Motor neuron (in vitro differentiated cells): ENCODE measurements at places on chromosomes 7 and 10.

- ATAC-seq, result no peak
These were observed 210.8 kb downstream of the DNAJB6 start for GRCh38 chr7:157547611-157548010.

GRCh38 chr7:2158331-2159175 lies 74.2 kb downstream of the MAD1L1 start:
- ATAC-seq, result no peak

- ATAC-seq, result peak; percentile 8
These were observed 2.0 kb upstream of the AKR1B15 start for GRCh38 chr7:134546955-134547354.

GRCh38 chr10:35012781-35013180 lies 77.4 kb downstream of the CUL2 start:
- ATAC-seq, result no peak

GRCh38 chr7:45174328-45174610 lies 16.7 kb downstream of the RAMP3 start:
- no peak for ATAC-seq

- no peak for ATAC-seq
These were observed 24.0 kb upstream of the GTF2I start for GRCh38 chr7:74633451-74633921.

GRCh38 chr10:70761727-70762350 lies 23.3 kb downstream of the TBATA start:
- no peak for ATAC-seq

DNA sequence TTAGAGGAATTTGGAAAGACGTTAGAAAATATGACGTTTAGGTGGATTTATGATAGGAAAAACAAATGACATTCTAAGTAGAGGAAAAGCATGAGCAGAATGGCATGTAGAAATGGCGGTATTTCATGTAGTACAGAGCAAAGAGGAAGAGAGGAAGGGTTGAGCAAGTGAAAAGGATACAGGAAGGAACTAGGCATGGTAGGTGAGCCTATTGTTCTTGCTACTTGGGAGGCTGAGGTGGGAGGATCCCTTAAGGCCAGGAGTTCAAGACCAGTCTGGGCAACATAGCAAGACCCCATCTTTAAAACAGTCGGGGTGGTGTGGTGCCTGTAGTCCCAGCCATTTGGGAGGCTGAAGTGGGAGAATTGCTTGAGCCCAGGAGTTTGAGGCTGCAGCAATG lies 1.2 kb downstream of the GTPBP10 start:
- no peak for ATAC-seq

DNA sequence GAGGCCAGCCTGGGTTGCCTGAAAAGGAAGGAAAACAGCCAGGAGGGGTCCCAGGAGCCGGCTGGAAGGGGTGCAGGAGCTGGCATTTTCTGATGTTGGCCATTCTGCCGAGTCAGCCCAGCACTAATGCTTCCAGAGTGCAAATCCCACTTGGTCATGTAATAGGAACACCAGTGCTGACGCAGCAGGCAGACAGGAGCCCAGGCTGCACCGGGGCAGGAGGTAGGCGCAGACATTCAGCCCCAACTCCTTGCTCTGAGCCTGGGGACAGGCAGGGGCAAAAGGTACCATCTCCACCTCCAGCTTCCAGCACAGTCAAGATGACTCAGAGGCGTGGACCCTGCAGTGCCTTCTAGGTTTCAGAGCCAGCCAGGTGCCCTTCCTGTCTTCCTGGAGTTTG lies 10.2 kb upstream of the YWHAG start:
- no peak for ATAC-seq

DNA sequence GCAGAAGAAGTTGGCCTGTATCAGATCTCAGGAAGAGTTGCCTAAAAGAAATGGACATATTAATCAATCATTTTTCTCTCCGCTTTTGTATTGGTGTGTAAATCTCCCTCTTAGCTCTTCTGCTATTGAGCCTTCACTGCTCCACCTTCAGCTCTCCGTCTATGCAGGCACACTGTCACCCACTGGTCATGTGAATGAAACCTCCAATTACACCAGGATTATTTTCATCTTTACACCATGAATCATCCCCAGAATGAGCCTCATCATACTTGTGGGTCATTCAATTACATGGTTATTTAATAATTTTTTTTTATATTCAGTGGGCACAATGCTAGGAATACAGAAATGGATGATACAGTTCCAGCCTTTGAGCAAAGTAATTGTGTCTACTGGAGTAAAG lies 92.6 kb downstream of the LRRC4 start:
- peak; percentile 94 for ATAC-seq

DNA sequence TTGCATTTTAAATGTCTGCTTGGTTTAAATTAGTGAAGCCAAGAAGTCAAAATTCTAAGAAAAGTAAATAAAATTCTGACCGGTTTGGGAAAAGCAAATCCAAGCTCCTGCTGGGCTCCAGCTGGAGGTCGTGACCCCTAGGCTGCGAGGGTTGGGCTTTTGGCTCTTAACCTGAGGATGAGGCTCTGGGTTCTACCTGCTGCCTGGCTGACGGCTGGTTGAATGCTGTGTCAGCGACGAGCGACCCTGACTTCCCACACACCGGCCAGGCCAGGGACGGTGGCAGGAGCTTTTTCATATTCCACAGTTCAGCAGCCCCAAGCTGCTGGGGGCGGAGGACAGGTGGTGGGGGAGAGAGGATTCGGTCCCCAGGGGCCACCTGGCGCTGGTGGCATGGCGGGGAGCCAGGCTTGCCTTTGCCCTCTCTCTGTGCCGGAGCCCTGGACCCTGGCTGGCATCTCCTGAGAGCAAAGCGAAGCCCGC lies 843 bp upstream of the PLPP4 start:
- ATAC-seq, result peak; percentile 4

DNA sequence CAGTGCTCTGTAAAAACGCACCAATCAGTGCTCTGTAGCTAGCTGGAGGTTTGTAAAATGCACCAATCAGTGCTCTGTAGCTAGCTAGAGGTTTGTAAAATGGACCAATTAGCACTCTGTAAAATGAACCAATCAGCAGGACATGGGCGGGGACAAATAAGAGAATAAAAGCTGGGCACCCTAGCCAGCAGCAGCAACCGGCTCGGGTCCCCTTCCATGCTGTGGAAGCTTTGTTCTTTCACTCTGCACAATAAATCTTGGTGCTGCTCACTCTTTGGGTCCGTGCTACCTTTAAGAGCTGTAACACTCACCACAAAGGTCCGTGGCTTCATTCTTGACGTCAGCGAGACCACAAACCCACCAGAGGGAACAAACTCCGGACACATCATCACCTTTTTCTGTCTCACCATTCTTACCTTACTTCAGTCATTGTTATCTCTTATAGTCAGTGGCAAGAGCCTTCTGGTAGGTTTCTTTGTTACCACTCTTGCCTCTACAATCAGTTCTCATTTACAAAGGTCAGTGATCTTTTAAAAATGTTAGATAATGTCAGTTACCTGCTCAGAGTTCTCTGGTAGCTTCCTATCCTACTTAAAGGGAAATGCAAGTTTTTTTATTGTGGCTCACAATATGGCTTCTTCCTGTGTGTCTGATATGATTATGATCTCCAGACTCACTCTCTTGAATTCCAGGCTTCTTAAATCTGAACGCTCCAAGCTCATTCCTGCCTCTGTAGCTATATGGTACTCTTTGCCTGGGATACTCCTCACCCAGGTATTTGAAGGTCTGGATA lies 4.5 kb downstream of the STAM start:
- ATAC-seq, result no peak

DNA sequence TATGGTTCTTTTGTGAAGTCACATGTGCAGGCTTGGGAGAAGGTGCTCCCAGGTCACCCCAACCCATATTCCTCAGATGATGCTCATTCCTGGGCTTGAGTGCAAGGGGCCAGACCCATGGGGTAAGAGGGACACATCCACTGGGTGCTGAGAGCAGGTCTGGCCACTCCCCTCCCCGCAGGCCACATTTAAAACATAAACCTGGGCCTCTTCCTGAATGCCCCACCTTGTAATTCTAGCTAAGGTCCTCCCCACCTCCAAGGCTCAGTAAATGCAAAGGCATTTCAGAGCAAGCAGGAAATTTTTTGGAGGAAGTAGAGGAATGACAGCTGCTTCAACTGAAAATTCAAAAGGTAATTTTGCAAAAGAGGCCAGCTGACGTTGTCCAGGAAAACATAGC lies 172.5 kb downstream of the ARHGAP21 start:
- peak; percentile 48 for ATAC-seq

DNA sequence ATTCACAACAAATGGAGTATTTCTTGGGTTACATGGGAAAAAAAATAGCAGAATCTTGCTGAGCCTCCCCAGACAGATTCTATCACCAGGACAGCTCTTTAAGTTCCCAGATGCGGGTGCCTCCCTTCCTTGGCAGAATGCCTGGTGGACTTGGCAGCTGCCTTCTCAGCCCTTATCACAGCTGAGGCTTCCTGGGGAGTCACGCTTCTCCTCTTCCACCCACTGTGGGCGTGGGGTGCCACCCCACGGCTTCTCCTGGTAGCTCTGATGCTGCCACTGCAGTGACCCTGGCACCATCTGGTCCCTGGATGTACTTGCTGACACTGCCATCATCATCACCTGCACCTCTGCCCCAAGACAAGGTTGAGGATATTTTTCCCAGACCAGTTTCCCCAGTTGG lies 16.2 kb upstream of the NME8 start:
- ATAC-seq, result no peak

DNA sequence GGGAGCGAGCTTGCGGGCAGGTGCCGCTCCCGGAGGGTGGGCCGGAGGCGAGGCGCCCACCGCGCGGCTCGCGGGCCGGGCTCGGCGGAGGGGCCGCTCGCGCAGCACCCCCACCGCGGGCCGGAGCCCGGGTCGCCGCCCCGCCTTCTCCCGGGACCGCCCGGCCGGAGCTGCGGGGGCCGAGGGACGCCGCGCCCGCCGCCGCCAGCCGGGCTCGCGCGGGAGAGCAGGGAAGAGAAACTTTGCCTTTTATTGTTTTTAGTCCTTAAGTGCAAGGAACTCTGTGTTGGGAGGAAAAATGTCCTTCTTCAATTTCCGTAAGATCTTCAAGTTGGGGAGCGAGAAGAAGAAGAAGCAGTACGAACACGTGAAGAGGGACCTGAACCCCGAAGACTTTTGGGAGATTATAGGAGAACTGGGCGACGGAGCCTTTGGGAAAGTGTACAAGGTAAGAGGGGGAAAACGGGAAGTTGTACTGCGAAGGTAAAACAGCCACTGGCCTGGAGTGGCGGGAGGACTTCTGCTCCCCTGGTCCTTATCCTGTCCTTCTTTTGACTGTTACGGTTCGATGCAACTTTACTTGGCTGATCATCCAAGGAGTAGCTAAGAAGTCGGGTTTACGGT lies 620 bp downstream of the SLK start:
- ATAC-seq, result peak; percentile 58

GRCh38 chr10:67471022-67471421 lies 225.0 kb downstream of the CTNNA3 start:
- no peak for ATAC-seq

DNA sequence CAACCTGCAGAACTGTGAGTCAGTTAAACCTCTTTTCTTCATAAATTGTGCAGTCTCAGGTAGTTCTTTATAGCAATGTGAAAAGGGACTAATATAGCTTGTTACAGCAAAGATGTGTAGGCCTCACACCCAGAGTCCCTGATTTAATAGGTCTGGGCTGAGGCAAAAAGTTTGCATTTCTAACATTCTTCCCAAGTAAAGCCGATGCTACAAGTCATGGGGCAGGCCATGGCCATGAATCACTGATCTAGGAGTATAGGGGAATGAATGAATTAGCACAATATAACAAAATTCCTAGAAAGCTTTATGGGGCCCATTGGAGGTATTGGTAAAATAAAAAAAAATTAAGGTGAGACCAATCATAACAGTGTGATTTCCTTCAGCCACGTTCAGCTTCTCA lies 11.5 kb upstream of the AASS start:
- ATAC-seq, result no peak

DNA sequence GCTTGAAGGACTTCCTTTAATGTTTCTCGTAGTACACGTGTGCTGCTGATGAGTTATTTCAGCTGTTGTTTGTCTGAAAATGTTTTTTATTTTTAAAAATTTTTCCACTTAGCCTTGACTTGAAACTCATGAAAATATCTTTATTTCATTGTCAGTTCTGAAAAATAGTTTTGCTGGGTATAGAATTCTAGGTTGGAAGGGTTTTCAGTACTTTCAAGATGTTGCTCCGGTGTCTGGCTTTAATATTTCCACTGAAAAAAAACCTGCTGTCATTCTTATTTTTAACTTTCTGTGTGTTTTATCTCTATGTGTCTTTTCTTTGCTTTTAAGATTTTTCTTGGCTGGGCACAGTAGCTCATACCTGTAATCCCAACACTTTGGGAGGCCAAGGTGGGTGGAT lies 103.8 kb downstream of the UNCX start:
- no peak for ATAC-seq

DNA sequence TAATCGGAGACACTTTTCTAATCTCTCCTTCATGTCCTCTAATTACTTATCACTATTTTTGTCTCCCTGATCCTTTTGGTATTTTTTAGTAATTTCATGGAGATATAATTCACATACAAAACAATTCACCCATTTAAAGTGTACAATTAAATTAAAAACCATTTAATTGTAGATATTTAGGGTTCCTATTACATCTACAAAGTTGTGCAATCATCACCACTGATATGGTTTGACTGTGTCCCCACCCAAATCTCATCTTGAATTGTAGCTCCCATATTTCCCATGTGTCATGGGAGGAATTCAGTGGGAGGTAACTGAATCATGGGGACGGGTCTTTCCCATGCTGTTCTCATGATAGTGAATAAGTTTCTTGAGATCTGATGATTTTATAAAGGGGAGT lies 29.0 kb downstream of the GCC1 start:
- no peak for ATAC-seq

- no peak for ATAC-seq
These were observed 882 bp upstream of the GAL3ST4 start for GRCh38 chr7:100169147-100169850.

GRCh38 chr10:132390170-132390920 lies 6.7 kb upstream of the PWWP2B start:
- no peak for ATAC-seq

DNA sequence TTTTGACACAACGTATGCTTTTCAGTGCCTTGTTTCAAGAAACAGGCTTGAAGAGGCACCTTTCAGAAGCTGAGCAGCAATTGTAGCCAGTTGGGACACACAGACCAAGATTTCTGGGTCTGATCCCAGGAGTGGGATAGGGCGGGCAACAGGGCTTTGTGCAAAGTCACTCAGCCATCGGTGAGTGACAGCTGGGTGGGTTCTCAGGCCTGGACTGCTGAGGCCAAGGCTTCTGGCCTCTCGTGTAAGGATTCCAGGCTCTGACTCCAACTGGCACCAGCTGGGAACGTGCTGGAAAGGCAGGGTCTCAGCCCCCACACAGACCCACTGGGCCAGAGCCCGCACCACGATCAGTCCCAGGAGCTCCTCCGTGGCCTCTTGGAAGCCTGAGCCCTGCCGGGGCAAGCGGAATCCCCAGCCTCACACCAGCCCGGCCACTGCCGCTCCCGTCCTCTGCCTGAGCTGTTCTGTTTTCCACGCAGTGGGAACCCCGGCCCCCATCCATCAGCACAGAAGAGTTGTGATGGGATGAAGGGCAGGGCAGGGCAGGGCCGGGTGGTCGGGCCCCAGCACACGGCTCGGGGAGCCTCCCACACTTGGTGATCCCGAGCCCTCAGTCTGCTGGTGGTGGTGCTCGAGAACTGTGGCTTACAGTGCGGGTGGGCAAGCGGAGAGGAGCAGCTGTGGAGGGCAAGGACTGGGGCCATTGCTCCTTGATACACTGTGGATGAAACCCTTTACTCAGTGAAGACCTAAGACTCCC lies 46.8 kb downstream of the VIPR2 start:
- no peak for ATAC-seq
